ENCODE measurements at places on chromosomes 7 and 10.
A peak's percentile ranks its signal among the peaks of the same experiment; 100 is the strongest.

GRCh38 chr10:83952314-83952713, 187.0 kb upstream of the GHITM start:
- DNase-seq = no peak

- no peak for DNase-seq
Observed at GRCh38 chr7:80843018-80843677, 75.7 kb downstream of the SEMA3C start.

DNA sequence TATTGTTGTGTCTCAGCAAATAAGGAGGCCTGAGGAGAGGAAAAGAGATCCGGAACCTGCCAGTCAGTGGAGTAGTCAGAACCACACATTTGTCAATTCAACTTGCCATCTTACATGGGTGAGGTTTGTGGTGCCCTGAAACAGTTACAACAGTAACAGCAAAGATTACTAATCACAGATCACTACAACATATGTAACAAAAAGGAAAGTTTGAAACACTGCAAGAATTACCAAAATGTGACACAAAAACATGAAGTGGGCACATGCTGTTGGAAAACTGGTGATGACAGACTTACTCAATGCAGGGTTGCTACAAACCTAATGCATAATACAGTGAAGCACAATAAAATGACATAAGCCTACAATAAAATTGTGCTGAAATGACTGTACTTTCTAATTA, 89.4 kb downstream of the LRRN3 start:
- no peak for DNase-seq

GRCh38 chr7:1359681-1360485, 99.4 kb downstream of the MICALL2 start:
- no peak for DNase-seq

GRCh38 chr10:14954001-14954770, at the start of gene DCLRE1C:
Gene DCLRE1C (minus strand): TSS chr10:14954096. CDS start chr10:14954010, 86 bp downstream.
- peak; percentile 62 for DNase-seq

DNA sequence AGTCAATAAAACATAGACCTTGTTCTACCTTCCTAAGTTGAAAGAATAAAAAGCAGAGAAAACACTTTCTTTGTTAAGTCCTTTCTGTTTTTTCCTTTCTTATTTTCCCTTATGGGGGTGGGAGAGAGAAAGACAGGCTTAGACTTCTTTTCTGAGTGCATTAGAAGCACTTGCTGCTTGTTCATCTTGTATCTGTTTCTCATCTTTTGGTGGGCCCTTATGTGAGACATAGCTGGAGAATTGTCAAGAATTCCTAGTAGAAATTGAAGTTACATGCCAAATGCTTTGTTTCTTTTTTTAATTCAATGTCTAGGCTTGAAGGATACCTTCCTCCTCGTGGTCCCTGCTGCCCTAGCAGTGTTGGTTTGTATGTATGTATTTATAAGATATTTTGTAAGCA, 6.7 kb downstream of the EIF4EBP2 start:
- no peak for DNase-seq

DNA sequence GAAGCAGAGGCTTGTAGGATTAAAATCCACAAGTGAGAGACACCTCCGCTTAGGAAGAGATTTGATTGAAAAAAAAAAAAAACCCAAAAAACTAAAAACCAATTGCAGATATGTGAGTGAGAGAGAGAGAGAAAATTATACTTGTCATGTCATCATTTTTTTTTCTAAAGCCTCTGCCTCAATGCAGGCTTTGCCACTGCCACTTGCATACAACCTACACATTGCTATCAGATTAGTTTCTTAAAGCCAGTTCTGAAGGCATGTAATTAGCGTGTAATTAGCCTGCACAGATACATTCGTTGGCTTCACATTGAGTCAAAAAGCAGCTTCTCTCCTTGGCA, 86.1 kb upstream of the MTPN start:
- DNase-seq = no peak

DNA sequence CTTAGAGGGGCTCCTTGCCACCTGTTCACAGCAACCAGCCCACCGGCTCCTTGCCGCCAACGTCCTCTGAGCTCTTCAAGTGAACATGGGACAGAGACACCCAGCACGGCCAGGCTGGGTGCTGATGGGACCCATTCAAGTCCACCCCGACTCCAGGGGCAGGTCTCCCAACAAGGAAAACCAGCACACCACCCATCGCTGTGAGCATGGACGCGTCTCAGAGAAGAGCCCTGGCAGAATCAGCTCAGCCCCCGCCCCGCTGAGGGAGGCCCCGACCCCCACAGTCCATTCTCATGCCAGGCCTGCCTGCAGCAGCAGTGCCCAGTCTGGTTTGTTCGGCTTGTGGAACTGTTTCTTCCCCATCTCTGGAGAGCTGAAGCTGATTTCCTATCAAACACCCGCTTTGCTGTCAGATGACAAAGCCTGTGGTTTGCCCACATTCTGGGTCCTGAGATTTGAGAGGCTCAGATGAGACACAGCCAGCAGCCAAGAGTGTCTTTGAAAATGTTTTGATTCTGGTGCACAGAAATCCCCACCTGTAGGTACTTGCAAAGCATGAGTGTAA, 216.6 kb downstream of the ZMYND11 start:
- DNase-seq = no peak

- no peak for DNase-seq
Observed at GRCh38 chr10:10364902-10365301, 652.8 kb upstream of the CELF2 start.
